ENCODE measurements at places on chromosomes 11 and 22. TPM values are rescaled to one million over a fixed set of nuclear protein-coding genes. Genes with fewer than 3 reads are reported as not detected.

GNG3 gene
- total RNA-seq = 54.8 TPM

RBM4B gene
- total RNA-seq = 45.1 TPM

MPPED2 gene
- 70.9 TPM for total RNA-seq

- DNase-seq = peak; percentile 17
These were observed 10.0 kb upstream of the OR5M1 start for GRCh38 chr11:56624661-56625110.

GRCh38 chr22:30433227-30433626 is 7.7 kb downstream of the MTFP1 start:
- DNase-seq = no peak

DNA sequence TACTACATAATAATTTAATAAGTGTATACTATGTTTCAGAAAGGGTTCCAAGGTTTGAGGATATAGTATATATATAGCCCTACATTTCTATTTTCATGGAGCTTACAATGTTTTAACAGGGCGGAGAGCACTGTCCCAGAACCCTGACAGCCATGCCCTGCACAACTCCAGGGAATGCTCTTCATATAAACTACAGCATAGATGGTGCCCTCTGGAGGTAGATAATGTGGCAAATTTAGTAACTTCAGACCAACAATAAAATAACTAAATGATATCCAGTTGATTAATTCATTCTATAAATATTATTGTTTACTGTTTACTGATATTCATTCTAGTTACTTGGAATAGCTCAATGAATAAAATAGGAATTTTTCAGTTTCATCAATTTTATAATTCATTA is 693.7 kb upstream of the CCDC179 start:
- DNase-seq = no peak

C11orf87 gene
- total RNA-seq = 5.1 TPM

DNA sequence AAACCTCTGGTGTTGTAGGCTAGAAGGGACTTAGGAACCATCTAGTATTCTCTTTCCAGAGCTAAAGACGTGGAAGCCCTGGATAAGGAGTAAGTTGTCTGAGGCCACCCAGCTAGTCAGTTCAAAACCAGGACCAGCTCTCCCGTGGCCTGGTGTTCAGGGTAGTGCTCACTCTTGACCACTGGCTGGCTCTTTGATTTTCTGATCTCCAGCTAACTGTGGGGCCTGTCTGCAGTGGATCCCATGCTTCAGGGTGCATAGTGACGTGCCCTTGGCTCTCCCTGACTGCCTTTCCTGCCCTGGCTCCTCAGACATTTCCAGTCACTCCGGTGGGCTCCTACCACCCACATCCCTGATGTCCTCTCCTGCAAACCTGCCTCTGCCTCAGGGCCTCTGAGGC is 1.3 kb downstream of the CLMP start:
- no peak for DNase-seq

- no peak for DNase-seq
These were observed 53.3 kb upstream of the ADA2 start for GRCh38 chr22:17272511-17272991.

PDGFD gene
- total RNA-seq = 34.2 TPM

GRCh38 chr11:61766353-61766841 is 14.0 kb downstream of the MYRF start:
- no peak for DNase-seq

DNA sequence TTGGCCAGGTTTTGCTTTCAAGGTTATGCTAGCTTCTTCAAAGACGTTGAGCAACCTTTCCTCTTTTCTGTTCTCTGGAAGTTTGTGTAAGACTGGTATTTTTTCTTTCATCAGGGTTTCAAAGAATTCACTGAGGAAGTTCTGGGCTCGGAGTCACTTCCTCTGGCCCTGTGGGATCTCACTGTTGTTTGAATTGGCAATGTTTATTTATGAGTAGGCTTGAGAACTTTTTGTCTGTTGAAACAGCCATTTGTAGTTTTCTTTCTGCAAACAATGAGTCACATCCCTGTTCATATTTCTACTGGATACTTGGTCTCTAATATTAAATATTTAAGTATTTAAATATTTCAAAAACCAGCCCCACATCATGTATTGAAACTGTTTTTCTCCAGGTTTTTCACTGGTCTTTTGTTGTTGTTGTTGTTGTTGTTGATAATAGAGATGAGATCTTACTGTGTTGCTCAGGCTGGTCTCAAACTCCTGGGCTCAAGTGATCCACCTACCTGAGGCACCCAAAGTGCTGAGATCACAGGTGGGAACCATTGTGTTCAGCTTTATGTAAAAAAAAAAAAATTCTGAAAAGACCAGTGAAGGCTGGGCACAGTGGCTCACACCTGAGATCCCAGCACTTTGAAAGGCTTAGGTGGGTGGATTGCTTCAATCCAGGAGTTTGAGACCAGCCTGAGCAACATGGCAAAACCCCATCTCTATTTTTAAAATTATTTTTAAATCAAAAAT is 26.9 kb downstream of the SUSD2 start:
- DNase-seq = no peak

GRCh38 chr11:16177688-16178087 is 178.7 kb downstream of the SOX6 start:
- DNase-seq = no peak

DNA sequence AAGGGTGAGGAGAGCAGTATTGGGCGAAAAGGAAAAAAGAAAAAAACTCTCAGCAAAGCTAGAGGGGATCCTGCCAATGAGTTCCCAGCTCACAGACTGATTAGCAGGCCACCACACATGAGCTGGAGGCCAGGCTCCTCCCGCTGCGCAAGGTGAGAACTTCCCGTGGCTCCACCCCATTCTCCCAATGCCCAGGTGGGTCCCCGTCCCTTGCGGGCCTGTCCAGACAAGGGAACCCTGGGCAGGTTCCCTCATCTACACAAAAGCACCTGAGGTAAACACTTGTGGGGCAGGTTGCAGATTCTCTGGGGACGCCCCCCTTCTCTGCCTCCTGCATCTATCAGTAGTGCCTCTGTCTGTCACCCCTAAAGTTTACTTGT is 46.5 kb downstream of the CDPF1 start:
- DNase-seq = no peak

PPP1CA gene
- 130 TPM for total RNA-seq

- no peak for DNase-seq
These were observed 15.2 kb downstream of the FCHSD2 start for GRCh38 chr11:73126804-73127480.

DNA sequence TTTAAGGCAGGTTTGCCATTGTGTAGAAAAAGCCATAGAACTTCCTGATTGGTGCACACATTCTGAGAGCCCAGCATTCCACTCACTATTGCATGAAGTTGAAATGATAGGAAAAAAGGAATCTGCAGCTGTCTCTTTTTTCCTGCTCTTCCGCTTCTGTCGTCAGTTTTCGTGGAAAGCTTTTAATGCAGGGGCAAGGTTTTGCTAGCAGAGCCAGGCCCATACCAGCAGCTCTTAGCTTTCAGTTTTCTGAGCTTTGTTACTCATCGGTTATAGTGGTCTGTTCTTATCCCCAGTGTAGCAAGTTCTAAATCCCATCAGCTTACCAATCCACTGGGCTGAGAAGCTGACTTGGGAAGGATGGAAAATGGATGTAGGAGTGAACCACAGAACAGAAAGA is 162.9 kb upstream of the TTC12 start:
- no peak for DNase-seq

GRCh38 chr11:126890561-126890960 is 110.0 kb downstream of the KIRREL3 start:
- no peak for DNase-seq

DNA sequence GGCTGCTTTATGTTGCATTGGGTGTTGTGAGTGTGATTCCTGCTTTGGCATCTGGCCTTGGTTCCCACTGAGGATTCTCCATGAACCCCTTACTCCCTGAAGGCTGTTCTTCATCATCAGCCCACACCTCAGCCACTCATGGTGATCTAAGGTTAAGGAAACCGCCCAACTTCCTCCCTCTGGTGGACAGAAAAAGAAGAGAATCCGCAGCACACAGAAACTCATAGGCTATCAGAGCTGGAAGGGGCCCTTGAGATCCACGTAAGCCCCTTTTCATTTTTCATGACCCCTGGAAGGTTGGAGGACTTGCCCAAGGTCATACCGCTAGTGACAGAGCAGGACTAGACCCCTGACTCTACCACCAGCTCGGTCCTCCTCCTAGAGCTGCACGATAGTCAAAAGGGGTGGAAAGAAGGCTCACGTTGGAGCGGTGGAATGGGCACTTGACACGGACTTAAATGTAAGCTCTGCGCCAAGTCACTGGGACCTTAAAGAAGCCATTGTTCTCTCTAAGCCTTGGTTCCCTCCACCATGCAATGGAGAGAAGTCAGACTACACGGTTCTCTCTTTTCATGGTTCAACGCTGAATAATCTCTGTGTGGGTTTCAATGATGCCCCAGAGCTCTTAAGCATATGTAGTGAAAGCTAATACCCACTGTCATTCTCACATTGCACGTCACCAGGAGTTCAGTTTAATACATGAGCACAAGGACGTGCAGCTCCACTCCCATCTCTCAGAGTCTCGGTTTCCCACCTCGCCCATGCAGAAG is 83.6 kb upstream of the CRTAM start:
- DNase-seq = no peak

DNA sequence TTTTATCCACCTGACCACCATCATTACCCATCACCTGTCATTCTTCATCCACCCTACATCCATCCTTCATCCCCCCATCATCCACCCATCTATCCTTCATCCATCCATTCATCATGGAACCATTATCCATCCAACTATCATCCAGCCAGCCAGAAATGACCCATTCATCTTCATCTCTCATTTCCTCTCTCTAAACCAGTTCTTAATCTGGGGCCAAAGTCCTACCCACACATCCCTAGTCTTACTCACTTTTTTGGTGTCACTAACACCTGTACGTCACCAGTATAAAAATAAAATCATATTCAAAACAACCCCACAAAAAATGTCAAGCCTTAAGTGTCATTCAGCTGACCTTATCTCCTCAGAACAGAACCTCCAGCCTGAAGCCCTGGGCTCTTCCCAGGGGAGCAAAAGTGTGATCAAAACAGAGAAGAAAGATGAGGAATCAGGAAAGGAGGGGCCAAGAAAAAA is 12.3 kb downstream of the SPI1 start:
- no peak for DNase-seq

DNA sequence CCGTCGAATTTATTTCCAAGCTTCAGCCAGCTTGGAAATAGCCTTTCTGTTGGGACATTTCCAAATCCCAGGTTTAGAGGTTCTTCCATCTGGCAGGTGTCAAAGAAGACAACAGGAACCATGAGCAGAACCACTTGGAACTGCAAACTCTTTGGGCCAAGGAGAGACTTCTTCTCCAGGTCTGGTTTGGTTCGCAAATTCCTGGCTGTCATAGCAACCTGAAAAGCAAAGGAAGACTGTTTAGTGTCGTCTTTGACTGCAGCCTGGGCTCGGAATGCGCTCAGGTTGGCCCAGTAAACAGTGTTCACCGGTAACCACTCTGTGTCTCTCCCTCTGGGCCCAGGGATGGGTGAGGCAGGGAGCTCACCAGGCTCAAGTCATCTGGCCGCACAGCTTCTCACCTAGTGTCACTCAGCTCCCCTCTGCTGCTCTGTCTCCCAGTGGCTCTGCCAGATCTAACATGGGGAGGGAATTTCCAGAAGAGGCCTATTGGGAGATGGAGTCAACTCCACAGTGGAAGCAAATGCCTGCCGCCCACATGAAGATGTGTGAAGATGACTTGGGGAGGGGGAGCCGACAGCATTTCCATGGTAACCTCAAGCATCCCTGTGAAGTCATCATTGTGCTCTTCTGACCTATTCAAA is 11.9 kb upstream of the CLMP start:
- peak; percentile 54 for DNase-seq

ACR gene
- not detected for total RNA-seq

GRCh38 chr22:24106385-24107381 is 74.6 kb upstream of the SUSD2 start:
- no peak for DNase-seq

OR51E2 gene
- total RNA-seq = 0.39 TPM

DNA sequence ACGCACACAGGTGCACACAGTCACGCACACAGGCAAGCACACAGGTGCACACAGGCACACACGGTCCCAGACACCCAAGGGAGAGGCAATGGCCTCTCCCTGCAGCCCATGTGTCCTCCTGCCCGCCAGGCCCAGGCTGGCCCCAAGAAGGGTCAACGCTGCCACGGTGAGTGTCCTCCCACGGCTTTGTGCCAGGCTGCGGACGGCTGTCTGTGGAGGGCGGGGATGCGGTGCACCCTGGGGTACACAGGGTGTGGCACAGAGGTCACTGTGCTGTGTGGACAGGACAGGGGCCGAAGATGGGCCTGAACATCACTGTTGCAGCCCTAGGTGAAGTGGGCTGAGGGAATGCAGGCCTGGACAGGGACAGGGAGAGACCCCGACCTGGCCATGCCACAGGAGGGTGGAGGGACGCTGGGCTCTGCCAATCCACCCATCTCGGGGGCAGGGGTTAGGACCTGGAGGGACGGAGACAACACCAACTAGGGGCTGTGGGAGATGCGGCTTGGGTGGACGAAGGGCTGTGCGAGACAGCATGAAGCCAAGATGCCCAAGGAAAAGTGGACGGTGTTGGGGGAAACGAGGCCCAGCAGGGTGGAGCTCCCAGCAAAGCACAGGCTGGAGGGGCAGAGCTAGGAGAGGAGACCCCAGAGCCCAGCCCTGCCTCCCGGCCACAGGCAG is 523.8 kb downstream of the BRD1 start:
- no peak for DNase-seq

GRCh38 chr22:48258064-48258701 is 1495.7 kb downstream of the TBC1D22A start:
- DNase-seq = no peak

TPBGL gene
- total RNA-seq = 0.11 TPM

DNA sequence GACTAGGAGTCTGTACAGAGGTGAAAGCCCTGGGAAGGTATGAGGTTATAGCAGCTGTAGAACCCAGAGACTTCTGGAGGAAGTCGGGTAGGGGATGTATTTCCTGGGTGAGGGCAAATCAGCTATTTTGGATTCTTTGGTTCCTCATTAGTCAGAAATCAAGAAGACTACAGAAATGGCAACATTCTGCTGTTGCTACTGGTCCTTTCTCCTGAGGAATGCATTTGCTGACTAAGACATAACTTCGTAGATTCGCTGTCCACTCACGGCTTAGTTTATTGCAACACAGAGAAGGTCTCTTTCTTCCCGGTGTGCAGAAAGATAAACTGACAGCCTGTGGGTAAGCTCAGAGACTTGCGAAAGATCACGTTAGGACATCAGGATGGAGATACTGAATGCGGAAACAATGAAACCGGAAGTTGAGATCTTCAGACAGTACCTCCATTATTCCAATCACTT is 25.3 kb upstream of the SESN3 start:
- DNase-seq = no peak

GRCh38 chr11:70088735-70089250 is 10.7 kb downstream of the ANO1 start:
- no peak for DNase-seq

PANX3 gene
- 0.11 TPM for total RNA-seq

- DNase-seq = no peak
These were observed 313.9 kb downstream of the TMEM135 start for GRCh38 chr11:87351676-87352075.

DNA sequence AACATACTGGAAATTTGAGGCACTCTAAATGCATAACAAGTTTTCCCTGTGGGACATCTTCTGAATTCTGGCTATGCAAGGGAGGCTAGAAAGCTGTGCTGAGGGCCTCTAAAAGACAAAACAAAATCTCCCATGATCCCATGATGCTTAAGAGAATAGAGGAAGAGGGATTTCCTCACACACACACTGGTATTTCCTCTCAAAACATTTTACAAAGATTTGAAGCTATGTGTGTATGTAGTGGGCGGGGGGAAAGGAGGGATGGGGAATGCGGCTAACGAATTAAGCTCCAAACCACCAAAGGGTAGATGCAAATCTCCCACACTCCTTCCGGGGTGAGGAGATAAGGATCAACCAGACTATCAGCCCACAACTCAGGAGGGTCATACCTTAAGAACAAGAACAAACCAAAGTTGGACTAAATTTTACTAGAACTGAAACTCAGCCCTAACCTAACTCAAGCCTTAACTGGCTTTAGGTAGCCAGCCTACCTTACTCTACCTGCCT is 6.0 kb downstream of the OR2AT4 start:
- DNase-seq = no peak

All from spinal cord (tissue), 10 donors.